ENCODE measurements at places on chromosomes 3 and 15.

GRCh38 chr3:114974387-114974786 lies 172.7 kb downstream of the ZBTB20 start:
- DNase-seq, result no peak

DNA sequence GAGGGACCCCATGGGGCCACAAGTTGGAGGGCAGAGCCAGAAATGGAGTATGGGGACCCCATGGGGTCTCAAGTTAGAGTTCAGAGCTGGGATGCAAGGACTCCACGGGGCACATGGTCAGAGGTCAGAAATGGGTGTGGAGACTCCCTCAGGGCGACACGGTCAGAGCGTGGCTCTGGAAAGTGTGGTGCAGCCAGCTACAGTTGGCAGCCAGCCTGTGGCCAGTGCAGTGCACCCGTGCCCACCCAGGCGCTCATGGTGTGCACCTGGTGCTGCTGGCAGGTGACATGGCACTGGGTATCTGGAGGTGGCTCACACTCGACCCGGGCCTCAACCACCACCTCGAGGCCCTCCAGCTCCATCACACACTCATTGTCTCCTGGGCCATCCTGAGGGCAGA lies 11.2 kb downstream of the PLXNB1 start:
- DNase-seq, result no peak

DNA sequence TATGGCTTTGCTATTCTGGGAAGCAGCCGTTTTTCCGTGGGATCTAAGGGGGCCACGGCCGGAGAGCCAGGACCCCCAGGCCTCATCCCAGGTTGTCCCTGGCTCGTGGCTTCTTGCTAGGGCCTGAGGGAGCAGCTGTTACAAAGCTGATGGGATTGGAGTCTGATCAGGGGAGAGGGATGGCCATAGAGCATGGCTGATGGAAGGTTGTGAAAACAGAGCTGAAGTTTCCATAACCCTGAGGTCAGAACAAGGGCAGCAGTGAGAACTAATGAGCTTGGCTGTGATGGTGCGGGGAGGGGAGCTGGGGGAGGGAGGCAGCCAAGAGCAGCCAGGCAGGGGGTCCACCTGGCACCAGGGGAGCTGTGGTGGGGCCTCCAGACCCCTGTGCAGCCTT lies 63.0 kb downstream of the LINGO1 start:
- no peak for DNase-seq

DNA sequence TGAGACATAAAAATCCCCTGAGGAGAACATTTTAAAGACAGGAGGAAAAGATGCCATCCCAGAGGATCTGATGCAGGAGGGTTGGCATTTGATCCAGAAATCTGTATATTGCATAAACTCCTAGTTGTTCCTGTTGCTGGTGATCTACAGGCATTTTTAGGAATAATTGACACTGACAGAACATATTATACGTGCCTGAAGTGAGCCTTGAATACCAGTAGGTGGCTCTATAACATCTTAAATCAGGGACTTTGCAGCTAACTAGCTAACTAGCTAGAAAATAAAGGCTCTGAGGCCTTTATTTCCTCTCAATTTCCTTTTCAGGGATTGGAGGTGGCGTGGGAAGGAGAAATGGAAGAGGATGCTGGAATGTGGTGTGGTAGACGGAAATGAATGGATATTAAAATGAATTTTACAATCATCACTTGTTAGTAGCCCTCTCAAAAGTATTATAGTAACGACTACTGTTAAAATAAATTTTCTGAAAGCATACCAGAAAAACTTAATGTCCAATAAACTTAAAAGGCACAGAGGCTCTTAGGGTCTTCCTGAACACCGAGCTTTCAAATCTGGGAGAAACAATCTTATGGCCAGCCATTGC lies 73.8 kb upstream of the ZBED2 start:
- peak; percentile 31 for DNase-seq

- no peak for DNase-seq
These were observed 266.9 kb downstream of the ZBBX start for GRCh38 chr3:167113035-167113830.

- DNase-seq, result peak; percentile 59
These were observed 39.2 kb downstream of the MYO5C start for GRCh38 chr15:52256366-52256765.

GRCh38 chr3:178960181-178960580 lies 111.4 kb downstream of the ZMAT3 start:
- no peak for DNase-seq

DNA sequence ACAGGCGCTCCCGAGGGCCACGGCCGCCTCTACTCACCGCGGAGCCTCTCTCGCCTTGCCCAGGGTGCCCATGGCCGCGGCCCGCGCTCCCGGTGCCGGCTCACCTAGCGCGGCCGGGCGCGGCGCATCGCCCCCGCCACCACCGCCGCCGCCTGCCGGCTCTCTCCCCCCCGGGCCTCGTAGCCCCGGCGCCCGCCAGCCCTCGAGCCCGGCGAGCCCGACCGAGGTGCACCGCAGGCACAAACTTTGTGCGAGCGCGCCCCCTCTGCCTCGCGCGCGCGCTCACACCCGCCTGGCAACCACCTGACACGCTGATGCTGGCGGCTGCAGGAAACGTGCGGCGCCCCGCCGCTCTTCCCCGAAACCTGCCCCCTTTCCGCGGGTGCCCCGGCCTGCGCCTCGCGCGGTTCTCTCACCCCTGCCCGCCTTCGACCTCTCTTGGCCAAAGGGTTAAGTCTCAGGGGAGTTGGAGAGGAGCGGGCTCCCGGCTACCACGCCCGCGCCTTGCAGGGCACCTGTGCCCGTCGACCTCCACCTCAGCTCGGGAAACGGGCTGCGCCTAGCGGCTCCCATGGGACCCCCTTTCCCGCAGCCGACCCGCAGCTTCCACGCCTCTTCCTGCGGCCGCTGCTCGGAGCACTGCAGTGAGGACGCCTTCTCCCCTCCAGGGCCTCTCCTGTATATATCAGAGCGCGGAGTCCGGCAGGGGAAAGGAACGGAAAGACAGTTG lies at the start of gene RASGRP1:
Gene RASGRP1 (minus strand): TSS at position 258 of the 730 bp plus-strand sequence. CDS start 186 bp downstream, at position 72.
- peak; percentile 70 for DNase-seq

DNA sequence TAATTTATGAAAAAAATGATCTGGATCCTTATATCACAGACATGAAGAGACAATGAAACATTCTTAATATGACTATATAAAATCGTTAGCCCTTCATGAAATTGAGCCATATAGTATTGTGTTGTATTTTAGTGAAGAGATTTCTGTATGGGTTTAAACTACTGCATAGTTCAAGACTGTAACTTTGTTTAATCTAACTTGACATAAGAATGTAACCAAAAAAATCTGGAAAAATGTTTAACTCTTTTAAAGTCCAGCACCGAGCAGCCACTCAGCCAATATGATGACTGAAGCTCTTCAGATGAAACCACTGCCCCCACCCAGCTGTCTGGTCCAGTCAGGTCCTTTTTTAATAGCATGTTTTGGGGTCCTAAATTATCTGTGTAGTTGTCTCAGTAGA lies 4.9 kb downstream of the NANOGP8 start:
- no peak for DNase-seq

DNA sequence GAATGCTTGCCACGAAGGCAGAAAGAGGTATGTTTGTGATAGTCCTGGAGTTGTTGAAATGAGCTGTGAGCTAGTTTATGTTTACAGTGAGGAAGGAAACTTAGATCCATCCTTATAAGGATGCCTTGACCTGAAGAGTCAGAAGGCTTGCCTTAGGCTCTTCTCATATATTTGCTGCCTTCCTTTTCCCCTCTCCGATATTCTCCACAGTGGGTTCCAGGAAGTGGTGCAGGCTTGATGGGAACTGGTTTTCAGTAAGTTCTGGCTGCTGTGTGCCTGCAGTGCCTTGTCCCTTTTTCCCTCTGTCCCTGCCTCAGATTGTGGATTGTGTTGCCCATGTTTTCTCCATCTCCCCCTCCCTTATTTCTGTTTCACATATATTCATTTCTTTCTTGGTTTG lies 287.3 kb upstream of the UBE2E1 start:
- DNase-seq, result no peak

DNA sequence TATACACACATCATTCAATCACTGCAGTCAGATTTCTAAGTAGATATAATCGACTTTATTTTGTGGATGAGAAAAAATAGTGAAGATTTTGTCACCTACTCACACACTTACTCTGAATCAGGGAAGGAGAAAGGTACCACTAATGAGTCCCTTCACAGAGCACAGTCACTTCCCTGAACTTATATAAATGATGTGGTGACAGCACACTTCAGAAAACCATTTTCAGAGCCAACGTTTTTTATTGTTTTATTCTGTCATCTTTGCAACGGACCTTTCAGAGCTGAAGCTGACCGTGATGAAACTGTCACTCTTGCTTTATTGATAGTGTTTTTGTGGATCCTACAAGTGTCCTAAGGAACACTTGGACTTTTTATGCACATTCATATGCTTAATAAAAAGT lies 956.6 kb downstream of the SQOR start:
- DNase-seq, result no peak

DNA sequence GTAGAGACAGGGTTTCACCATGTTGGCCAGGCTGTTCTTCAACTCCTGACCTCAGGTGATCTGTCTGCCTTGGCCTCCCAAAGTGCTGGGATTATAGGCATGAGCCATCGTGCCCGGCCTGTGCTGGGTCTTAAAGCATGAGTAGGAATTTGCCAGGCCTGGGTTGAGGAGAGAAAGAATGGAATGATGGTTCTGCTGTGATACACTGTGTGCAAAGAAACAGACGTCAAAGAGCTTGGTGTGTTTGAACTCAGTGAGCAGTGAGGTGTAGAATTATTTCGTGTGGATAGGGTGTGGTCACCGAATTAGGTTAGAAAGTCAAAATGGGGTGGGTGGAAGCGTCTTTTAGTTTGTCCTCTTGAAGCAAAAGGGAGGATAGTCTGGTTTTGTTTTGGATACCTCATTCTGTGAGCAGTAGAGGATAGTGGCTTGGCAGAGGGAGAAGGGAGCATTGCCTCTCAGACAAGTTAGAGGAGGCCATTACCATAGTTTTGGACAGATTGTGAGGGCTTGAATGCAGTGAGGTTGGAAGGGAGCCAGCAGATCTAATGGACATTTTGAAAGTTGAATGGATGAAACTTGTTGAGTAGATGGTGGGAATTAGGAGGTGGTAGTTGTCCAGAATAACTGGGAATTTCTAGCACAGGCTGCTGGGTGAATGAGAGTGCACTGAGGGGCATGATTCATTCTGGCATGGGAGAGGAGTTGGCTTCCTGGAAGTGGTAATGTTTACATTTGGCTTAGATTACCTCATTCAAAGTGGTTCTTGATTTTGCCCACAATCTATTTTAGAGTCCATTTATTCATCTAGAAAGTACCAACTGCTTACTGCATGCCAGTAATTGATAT lies 27.2 kb downstream of the AKAP13 start:
- DNase-seq, result no peak

GRCh38 chr15:66831801-66832390 lies 129.9 kb downstream of the SMAD6 start:
- DNase-seq, result no peak

GRCh38 chr15:65796610-65797078 lies 4.6 kb upstream of the DENND4A start:
- no peak for DNase-seq

- no peak for DNase-seq
These were observed 1.3 kb upstream of the RFX7 start for GRCh38 chr15:56244811-56245576.

DNA sequence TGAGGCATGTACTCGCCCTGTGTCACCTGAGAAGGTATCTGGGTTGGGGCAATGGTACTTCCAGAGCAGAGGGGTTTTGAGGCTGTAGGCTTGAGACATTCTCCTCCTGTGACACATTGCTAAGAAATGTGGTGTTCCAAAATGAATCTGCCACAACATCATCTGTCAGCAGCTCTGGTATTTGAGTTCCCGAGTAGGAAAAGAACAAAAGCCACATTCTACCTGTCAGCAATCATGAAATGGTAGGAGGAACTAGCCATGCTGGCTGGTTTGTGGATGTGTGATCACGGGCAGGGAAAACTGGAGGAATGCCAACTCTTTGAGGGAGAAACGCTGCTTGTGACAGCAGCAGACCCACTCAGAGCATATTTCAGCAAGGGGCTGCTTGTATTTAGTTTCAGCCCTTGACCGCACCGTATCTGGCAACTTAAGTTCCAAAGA lies 579.4 kb upstream of the TBL1XR1 start:
- no peak for DNase-seq
